Left lobe of liver (tissue), 2 donors: ENCODE measurements at places on chromosomes 6 and 20.

- DNase-seq = no peak
Measured at GRCh38 chr6:169386411-169387057, 132.9 kb upstream of the THBS2 start.

DNA sequence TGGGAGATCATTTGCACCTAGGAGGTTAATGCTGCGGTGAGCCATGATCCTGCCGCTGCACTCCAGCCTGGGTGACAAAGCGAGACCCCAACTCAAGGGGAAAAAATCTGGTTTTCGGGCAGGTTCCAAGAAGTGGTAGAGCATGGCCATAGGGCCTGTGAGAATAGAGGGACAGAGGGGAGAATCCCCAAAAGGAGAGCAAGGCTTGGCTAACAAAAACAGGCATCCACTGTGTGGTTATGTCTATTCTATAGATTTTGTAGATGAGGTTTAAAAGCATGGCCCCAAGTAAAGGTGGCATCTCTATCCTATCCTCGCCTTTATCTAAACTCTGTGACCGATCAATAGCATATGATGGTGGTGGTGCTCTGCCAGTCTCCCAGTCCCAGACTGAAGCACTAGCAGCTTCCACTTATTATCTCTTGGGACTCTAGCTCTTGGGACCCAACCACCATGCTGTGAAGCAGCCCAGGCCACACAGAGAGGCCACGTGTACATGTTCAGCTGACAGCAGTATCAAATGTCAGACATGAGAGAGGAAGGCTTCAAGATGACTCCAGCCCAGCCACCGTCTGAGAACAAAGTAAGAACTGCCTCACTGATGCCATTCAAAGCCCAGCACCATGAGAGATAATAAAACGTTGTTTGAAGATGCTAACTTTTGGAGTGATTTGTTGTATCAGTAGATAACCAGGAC is 27.7 kb downstream of the EIF2S2 start:
- no peak for DNase-seq

GRCh38 chr6:119112812-119113530 is 34.5 kb upstream of the FAM184A start:
- DNase-seq = no peak

DNA sequence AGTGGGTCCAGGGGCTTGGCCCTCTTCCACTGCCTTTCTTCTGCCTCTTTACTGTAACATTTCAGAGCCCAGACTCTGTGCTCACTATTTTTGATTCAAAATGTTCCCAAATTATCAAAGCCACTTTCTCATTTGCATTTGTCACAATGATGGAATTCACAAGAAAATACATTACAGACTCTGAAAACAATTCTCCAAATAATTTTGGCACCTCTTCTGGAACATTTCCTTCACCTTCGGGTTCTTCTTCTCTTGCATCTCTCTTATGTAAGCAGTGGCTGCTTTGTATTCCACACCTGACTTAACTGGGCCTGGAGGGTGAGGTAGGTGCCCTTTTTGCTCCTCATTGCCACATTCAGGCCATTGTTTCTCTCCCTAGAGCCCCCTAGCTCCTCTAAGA is 30.0 kb downstream of the ZNF184 start:
- no peak for DNase-seq

- no peak for DNase-seq
Measured at GRCh38 chr6:160513836-160514235, 150.2 kb downstream of the LPA start.

DNA sequence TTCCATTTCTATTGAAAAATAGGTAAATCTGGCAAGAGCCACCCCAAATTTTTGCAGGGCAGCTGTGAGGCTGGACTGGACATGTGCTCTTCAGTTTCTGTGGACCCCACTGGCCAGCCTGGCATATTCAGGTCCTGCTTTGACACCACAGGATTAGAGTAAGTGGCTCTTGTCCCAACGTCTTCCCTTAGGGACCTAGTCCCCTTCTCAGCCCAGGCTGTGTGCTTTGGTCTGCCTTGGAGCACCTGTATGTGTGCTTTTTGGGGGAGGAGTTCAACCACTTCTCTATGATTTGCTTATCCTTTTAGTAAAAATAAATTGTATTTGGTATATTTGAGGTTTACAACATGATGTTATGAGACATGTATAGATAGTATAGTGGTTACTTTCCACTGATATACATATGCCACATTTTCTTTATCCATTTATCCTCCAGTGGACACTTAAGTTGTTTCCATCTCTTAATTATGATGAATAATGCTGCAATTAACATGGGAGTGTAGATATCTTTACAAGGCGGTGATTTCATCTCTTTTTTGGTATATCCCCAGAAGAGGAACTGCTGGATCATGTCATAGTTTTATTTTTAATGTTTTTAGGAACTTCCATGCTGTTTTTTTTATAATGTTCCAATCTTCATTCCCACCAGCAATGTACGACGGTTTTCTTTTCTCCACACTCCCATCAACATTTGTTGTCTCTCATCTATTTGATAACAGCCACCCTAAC is 167.8 kb upstream of the UST start:
- DNase-seq = no peak

DNA sequence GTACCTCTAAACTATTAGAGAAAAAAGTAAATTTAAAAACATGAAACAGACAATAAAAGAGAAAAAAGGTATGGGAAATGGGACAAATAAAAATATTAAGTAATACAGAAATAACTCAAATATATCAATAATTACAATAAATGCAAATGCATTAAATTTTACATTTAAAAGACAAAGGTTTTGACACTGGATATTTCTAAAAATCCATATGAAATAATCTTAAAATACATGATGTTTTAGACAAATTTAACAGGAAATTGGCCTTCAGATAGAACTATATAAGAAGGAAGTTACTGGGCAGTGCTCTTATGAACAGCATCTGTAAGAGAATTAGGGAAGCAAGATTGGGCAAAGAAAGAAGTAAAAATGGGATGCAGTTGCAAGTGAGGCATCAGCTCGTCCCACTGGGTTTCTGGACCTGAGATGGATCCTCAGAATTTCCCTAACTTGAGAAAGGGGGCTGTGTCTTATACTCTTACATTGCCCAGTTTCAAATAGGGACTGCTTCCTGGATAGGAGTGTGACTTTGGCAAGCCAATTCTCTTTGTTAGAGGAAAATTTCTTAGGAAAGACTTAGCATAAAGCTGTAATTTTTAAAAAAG is 376.7 kb downstream of the SMOC2 start:
- no peak for DNase-seq

GRCh38 chr6:37783856-37784584 is 35.5 kb upstream of the ZFAND3 start:
- no peak for DNase-seq

DNA sequence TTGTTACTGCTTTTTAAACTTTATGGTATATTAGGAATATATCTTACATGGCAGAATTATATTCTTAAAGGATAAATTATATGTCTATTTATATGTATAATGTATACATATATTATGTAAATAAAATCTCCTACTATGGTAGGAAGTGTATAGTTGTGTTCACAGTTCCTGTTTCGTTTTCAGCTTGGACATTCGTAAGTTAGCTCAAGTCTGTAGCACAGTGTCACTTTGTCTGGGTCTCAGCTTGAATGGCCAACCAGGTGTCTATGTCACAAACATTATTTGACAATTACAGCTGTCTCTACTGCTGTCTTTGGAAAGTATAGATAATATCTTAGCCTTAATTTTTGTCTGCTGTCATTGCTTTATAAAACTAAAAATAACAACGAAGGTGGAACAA is 303.9 kb downstream of the CDKAL1 start:
- DNase-seq = no peak

DNA sequence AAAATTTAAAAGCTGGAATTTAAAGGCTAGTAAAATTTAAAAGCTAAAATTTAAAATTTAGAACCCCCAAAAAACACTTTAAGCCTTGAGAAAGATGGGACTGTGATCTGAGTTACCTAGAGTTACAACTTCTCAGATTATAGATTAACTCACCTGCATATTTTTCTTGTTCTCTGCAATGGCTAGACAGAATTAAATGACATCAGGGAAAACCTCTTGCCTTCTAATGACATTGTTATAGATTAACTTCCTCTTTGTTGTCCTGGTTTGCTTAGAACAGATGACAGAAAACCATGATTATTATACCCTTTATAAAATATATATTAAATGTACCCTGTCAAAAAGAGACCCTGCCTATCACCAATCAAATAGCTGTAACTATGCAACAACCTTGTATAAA is 56.4 kb downstream of the TRDN start:
- DNase-seq = no peak

DNA sequence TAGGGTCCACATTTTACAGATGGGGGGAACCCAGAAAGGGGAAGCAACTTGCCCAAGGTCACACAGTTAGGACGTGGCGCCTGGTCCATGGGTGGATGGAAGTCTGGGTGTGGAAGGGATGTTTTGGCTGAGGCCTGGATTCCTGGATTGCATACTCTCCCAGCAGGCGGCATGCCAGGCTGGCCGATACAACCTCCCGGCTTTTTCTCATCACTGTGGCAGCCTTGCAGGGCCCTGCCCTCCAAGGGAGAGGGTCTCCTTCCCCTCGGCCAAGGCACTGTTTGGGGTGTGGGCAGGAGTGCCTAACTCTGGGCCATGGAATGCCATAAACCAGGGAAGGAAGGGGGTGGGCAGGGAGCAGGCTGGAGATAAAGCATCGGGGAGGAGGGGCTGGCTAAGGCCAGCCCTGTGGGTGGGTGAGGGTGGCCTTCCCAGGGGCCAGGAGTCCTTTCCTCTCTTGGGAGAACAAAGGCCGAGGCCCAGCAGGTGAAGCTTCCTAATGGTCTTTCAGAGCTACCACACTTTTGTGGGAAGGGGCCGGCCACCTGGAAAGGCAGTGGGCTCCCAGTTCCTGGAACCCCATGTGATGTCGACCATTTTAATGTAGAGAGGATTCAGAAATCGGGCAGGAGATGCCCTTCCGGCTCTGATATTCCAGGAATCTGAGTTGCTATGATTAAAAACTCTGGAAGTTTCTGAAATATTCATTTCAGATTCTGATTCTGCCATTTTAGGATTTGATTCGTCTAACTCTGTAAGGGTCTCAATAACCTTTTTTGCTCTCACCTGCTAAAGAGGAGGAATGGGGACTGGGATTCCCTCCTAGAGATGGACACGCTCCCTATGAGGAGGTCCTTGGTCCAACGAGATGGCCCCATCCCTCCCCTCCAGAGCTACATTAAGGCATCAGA is 4.2 kb downstream of the FOXS1 start:
- DNase-seq = no peak

DNA sequence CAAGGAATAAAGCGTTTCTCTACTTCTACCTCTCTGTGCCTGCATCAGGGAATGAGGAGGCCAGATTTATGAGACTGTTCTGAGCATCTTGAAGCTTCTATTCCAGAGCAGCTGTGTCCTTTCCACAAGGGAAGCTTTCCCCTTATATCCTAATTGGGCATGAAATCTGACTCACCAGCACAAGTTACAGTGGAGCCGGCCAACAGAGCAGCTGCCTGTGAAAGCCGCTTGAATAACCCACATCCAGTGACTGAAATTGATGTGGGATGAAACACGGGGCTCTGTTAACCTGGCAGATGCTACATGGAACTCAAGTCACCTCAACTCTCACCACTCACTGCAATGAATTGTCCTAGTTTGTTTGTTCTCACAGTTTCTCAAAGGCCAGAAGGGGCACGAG is 400.3 kb downstream of the TFAP2A start:
- no peak for DNase-seq

DNA sequence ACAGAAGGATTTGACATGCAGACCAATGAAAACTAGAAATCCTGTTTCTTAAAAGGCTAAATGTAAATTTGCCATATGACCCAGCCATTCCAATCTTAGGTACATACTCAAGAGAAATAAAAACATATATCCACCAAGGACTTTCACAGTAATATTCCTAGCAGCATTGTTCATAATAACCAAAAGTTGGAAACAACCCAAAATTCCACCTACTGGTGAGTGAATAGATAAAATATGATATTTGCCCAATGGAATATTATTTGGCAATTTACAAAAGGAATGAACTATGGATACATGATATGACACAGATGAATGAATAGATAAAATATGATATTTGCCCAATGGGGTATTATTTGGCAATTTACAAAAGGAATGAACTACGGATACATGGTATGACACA is 22.7 kb downstream of the MTCL3 start:
- DNase-seq = no peak

GRCh38 chr20:8394308-8394945 is 262.4 kb downstream of the PLCB1 start:
- DNase-seq = no peak
